ENCODE measurements at places on chromosomes 7 and 10.

GRCh38 chr7:69192134-69192533 lies 406.1 kb upstream of the AUTS2 start:
- DNase-seq: no peak

GRCh38 chr7:146115851-146116520 lies 615 bp upstream of the CNTNAP2 start:
- no peak for DNase-seq

DNA sequence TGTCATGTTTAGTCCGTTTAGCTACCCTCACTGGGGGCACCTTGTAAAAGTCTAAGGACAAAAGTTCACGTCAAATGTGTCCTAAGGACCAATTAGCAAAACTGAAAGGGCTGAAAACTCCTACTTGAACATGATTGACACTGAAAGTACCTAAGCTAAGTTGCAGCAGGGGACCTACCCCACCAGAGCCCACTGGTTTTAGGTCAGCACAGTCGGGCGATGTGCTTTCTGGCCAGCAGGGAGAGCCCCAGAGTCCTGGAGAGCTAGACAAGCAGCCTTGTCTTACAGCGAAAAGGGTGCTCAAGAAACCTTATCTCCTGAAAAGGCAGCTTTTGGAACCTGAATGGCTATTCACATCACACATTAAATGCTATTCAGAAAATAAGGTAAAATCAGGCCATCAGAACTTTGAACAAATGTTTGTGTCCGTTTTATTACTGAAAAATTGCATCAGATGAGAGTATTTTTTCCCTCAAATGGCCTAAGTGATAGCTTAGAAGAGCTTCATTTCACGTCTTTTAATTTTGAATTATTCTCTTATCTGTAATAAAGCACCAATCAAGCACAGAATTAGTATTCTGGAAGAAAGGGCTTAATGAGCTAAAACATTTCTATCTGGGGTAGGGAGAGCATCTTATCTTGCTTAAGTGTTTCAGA lies 52.2 kb upstream of the MKI67 start:
- DNase-seq: peak; percentile 9

GRCh38 chr10:106114656-106115186 lies 1049.8 kb downstream of the SORCS1 start:
- no peak for DNase-seq

DNA sequence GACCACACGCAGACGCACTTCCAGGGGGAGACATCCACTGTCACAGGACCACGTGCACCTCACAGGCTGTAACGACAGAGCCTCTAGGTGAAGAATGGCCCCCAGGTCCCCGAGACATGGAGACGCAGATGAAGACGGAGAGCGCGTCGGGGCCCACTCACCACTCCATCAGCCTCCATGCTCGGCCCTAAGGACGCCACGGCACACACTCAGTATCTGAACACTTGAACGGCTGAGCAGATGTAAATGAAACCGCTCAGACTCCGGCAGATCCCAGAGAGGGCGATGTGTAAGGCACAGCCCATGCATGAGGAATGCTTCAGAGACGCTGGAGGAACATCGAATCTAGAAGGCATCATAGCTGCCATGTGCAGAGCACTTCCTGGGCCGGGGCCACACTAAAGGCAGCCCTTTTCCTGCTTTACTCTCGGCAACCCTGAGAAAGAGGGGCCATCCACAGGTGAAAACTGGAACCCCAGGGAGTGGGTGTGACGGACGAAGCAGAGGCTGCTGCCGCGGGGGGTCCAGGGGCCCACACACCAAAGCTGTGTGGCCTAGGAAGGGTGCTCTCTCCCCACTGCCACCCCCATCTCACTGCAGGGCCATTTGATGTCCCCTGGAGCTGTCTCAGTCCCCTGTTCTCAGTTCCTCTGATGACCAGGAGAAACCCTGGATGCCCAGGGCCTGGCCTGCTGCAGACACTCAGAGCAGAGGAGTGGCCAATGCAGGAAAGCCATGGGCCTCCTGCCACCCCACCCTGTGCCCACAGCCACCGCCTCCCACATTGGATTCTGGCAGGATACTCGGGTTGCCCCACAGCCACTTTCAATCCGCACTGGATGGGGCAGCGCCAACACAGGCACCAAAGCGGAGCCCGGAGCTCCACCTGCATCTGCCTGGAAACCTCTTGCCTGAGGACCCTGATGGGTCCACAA lies 253.8 kb downstream of the MAD1L1 start:
- DNase-seq: no peak

- no peak for DNase-seq
Measured at GRCh38 chr10:96967847-96968246, 135.7 kb downstream of the LCOR start.

DNA sequence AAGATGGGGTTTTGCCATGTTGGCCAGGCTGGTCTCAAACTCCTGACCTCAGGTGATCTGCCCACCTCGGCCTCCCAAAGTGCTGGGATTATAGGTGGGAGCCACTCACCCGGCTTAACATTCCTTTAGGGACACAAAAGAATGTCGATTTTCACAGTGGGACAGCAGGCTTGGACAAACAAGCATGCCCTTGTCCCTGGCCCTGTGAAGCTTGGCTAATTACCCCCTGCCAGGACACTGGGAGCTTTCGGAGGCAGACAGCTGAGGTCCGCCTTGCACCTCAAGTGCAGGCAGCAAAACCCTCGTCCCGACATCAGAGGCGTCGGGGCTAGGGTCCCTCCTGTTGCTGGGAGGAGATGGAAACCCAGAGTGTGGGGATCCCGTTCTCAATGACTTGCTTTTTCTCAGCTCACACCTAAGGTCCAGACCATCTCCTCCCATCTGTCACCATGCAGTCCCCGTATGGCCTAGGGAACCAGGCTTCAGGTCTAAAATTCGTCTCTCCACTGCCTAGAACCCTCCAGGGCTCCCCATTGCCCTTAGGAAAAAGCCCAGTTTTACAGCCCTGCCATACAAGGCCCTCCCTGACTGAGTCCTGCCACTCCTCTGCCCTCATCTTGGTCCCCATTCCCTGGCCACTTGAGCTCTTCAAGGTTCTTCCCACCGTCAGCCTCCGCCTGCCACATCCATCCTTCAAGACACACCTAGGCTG lies 6.3 kb upstream of the CLIP2 start:
- no peak for DNase-seq

GRCh38 chr7:84536271-84536870 lies 341.8 kb upstream of the SEMA3A start:
- DNase-seq: no peak

DNA sequence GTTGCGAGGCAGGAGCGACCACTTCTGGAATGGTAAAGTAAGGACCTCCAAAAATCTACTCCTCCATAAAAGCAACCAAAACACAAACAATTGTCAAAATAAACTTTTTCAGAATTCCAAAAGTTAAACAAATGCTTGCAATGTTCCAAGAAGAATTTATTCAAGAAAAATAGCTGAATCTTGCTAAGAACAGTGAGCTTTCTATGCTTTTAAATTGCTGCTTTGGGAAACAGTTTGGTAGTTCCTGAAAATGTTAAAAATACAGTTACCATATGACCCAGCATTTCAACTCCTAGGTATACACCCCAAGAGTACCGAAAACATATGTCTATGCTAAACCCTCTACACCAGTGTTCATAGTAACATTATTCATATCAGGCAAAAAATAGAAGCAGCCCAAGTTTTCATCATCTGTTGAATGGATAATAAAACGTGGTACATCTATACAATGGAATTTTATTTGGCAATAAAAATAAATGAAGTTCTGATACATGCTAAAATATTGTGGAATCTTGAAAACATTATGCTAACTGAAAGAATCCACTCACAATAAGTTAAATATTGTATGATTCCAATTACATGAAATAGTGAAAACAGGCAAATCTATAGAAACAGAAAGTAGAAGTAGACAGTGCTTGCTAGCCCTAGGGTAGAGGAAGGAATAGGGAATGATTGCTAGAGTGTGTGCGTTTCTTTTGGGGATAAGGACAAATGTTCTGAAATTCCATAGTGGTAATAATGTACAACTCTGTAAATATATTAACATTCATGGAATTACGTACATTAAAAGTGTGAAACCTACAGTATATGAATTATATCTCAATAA lies 57.0 kb downstream of the LRRN3 start:
- no peak for DNase-seq

- DNase-seq: no peak
Measured at GRCh38 chr7:94394437-94395140, at the start of gene COL1A2. Gene COL1A2 (plus strand): TSS chr7:94394895. CDS start chr7:94395032, 137 bp downstream.

- DNase-seq: no peak
Measured at GRCh38 chr7:37419496-37419895, 29.2 kb downstream of the ELMO1 start.

- DNase-seq: no peak
Measured at GRCh38 chr7:41336455-41336952, 366.4 kb downstream of the INHBA start.

- DNase-seq: no peak
Measured at GRCh38 chr7:18087687-18088078, 60.0 kb upstream of the PRPS1L1 start.

DNA sequence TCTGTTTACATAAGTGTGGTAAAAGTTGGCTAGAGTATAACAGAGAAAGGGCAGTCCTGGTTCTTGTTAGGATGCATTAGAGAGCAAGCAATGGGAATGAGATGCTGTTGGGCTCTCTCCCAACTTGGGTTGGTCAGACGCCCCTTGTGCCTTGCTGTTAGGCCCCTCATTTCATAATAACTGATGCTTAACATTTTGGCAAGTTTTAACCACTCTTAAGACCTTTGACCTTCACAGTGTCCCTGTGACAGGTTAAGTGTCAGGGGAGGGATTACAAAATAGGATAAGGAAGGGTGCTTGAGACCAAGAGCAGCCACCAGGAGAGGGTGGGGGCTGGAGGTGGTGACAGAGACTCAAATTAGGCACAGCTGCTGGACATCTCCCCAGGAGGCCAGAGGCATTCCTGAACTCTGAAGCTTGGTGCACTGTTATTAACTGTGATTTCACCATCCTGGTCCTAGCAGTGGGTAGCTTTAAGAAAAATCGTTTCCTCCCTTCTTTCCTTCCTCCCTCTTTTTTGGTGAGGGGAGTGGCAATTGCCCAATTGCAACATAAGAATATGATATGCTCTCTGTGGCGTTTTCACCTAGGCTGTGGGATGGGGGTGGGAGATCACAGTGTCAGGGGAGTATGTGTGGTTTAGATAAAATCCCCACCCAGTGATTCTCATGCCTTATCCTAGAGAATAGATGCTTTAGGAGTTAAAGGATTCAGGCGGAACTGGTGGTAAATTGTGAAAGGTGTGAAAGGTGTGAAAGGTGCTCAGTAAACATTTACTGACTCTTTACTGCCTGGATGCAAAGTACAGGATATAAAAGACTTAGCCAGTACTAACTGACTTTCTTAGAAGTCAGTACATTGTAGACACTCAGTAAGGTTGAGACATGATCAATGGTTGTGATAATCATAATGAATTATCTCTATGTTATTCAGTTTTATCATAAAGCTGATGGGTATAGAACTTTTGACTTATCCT lies 270.5 kb downstream of the BICC1 start:
- no peak for DNase-seq

GRCh38 chr10:101441541-101442455 lies 87.8 kb downstream of the BTRC start:
- no peak for DNase-seq

GRCh38 chr7:118590107-118590506 lies 365.6 kb downstream of the ANKRD7 start:
- DNase-seq: no peak

GRCh38 chr7:19322002-19322401 lies 176.8 kb upstream of the FERD3L start:
- no peak for DNase-seq

DNA sequence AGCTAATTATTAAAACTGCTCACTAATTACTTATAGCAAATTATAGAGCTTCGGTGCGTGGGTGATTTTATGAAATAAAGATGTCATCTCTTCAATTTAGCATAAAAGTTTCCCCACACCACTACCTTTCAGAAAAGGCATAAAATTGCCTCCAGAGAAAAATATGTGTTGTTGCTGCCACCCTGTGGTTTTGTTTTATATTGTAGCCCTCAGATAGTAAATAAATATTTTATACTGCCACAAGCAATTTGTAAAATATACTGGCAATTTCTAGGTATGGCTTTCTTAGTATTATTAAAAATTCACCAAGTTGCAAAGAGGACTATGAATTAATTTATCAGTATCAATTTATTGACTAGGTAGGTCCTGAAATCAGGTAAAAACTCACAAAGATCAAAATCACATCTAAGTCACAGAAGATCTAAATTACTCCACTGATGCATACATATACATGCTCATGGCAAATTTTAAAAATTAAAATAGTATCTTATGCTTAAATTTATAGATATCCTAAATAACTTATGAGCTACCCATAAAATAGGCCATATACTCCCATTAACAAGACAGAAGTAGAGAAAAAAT lies 26.5 kb downstream of the ASNS start:
- no peak for DNase-seq

DNA sequence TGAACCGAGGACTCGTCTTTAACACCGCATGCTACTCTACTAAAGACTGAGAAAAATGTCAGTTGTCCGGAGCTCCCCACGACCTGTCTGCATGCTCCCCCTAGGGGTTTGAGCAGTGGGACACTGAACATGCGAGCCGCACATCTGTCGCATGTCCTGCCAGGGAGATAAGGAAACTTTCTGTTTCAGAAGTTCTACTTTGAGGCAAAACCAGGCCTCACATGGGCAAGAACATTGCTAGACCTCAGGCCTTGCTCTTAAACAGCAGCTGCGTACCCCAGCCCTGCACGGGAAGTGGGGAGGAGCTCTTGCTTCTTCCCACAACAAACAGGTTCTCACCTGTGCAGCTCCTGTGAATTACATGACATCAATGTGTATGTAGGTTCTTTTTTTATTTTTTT lies 30.3 kb upstream of the HERPUD2 start:
- peak; percentile 33 for DNase-seq

DNA sequence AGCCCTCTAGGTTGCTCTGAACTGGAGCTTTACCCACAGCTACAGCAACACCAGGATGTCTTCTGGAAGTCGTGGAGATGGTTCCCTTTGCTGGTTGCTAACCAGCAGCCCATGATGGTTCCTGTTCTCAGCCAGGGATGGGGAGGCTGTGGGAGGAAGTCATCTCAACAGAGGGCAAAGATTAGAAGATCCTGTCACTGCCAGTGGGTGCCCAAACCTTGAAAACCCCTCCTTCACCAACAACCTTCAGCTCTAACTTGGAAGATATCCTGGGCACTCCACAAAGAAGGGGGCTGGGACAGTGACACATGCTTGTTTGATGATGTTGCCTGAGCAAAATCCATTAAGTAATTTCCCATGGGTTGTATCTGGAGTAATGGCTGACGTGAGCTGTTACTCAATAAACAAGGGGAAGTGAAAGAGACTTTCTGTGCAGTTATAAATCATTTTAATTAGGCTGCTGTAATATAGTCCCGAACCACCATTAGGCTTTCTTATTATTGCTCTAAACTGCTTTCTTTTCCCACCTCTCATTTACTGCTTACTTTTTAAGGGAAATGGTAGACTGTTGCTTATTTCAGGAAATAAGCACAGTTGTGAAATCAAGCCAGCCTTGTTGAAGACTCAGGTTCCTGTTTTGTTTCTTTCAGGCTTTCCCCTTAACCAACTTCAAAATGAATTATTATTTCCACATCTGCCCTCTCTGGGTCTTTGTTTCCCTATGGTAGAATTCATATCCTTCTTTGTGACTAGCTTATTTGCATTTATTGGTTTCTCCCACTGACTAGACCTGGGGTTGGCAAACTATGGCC lies 124.8 kb downstream of the PPP1R17 start:
- no peak for DNase-seq

- DNase-seq: no peak
Measured at GRCh38 chr7:39509436-39509835, 56.8 kb upstream of the YAE1 start.

GRCh38 chr10:14084875-14085274 lies 245.8 kb downstream of the FRMD4A start:
- DNase-seq: no peak
